ENCODE measurements at places on chromosomes 5 and 9.

DNA sequence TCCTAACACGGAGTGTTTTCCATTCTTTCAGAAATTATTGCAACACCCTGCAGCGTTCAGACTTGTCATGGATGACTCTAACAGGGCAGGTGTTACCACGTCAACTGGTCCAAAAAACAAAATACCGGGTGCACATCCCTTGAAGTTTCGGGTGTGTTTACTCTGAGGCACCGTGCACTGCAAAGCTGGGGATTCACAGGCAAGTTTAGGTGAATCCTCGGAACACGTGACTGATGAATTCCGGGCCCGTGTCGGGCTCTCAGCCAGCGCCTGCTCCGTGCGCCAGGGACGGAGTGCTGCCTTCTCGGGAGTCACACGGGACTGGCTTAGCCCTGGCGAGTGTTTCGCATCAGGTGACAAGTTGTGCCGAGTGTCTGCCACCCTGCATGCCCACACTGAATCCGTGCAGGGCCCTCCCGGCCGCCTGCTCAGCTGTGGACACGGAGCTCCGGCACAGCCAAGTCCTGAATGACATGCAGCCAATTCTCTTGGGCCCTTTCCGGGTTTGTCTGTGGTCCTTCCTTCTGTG lies 66.0 kb upstream of the IRX4 start:
- DNase-seq, result peak; percentile 87

DNA sequence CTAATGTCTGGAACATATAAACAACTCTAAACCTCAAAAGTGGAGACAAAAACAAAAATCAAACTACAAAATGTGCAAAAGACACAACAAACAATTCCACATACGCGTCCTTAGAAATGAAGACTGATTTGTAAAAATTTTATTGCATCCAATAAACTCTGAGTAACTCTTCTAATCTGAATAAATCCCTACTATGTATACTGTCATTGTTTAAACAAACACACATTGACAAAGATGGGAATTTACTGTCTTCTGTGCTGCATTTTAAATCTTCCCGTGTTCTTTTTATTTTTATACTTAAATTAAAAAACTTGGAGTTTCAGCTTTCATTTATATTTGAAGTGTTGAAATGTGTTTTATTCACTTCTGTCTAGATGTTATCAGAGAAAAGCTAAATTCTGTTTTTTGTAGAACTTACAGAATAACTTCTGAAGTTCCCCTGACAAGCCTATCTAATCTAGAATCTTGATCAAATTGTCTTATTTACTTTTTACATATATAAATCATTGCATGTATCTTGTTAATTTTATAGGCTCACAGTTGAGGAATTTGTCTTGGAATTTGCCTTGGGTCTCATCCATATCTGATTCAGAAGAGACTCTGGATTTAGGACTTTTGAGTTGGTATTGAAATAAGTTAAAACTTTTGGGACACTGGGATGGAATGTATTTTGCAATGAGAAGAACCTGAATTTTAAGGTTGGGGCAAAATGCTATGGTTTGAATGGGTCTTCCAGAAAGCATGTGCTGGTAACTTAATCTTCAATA lies 2064.4 kb upstream of the C9orf72 start:
- no peak for DNase-seq

GRCh38 chr9:87874304-87874623 lies 8.4 kb upstream of the SPATA31E1 start:
- no peak for DNase-seq

- no peak for DNase-seq
Measured at GRCh38 chr5:157050050-157050449, 8.9 kb downstream of the HAVCR1 start.

GRCh38 chr9:71349218-71349617 lies 227.8 kb upstream of the TRPM3 start:
- no peak for DNase-seq

DNA sequence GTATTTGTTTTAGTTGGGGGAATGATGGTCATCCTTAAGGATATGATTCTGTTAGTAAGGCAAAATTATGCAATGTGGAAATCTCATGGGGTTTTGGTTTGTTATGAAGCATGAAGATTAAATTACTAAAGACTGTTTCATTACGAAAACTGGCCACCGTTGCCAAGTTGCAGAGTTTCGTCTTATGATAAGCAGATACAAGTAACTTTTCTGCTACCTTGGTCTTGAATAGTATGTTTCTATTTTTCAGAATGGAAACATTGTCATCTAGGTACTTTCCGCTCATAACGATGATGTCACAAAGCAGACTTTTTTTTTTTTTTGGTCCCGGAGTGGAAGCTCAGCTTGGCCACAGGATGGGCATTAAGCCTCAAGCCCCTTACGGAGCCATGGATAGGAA lies 4.2 kb downstream of the CCNI2 start:
- peak; percentile 65 for DNase-seq

- DNase-seq, result peak; percentile 94
Measured at GRCh38 chr5:172659909-172660628, 19.0 kb downstream of the NEURL1B start.

DNA sequence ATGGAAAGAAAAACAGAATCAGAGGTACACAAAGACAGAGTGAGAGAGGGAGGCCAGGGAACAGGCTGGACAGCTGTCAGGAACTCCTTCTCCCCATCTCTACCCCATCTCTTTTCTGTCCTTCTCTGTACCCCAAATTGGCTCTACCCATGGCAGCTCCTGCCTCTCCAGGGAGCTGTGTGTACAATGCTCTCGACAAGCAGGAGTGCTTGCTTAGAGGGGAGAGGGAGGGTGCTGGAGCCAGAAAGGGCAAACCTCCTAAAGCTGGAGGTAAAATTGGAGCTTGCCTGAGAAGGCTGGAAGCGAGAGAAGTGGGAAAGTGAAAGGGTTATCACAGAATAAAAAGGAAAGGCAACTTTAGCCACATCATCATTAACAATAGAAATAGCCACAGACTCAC lies 6.4 kb downstream of the TPM2 start:
- DNase-seq, result no peak

GRCh38 chr9:89792189-89793123 lies 187.6 kb downstream of the GADD45G start:
- DNase-seq, result no peak

- DNase-seq, result no peak
Measured at GRCh38 chr9:68462105-68462775, 78.4 kb downstream of the TMEM252 start.

GRCh38 chr9:132249690-132250089 lies 87.8 kb downstream of the NTNG2 start:
- no peak for DNase-seq

- DNase-seq, result no peak
Measured at GRCh38 chr9:15553528-15553898, 670 bp downstream of the CCDC171 start.

DNA sequence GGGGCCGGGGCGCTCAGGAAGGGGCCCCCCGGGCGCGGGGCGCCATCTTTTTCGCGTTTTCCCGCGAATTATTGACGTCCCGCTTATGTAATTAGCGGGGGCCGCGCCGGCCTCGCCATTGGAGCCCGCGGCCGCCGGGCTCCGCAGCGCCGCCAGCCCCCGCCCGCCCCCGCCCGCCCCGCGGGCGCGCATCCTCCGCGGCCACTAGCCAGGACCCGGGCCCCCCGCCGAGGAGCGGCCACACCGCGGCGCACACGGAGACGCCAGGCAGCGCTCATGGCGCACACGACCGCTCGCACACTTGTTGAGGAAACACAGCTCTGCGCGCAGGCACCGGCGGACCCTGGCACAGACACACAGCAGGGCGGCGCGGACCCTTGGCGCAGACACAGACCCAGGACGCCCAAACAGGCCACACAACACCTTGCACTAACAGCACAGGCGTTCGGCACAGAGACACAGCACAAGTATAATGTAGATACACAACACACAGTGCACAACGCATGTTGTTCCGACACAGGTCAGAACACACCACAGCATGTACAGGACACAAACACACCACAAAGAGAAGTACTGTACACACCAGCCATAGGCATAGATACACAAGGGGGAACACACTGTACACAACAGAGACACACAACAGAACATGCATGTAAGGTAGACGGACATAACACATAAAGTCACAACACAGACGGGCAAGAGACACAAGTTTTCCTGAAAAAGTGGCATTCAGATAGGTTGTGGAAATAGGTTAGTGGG lies 467 bp upstream of the PHF19 start:
- DNase-seq, result peak; percentile 82

GRCh38 chr5:10880934-10881333 lies 119.9 kb upstream of the DAP start:
- no peak for DNase-seq

DNA sequence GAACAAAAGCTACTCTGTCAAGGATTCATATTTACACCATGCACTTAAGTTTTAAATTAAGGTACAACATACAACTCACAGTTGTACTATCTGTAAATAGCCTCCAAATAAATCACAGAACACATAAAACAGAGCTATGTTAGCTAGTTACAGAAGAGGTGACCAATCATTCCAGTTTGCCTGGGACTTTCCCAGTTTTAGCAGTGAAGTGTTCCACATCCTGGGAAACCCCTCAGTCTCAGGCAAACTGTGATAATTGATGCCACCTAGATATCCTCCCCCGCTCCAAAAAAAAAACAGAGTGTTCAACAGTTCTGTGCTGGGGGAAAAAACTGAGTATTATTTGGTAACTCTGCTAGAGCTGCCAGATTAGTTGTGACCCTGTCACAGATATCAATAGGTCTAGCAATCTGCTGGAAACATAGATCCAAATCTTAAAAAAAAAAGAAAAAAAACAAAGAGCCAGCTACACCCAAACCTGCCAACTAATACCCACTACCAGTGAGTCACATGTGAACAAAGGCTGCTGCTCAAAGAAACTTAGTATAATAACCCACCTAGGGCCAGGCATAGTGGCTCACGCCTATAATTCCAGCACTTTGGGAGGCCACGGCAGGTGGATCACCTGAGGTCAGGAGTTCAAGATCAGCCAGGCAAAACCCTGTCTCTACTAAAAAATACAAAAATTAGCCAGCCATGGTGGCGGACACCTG lies 5.7 kb downstream of the TBCA start:
- no peak for DNase-seq

DNA sequence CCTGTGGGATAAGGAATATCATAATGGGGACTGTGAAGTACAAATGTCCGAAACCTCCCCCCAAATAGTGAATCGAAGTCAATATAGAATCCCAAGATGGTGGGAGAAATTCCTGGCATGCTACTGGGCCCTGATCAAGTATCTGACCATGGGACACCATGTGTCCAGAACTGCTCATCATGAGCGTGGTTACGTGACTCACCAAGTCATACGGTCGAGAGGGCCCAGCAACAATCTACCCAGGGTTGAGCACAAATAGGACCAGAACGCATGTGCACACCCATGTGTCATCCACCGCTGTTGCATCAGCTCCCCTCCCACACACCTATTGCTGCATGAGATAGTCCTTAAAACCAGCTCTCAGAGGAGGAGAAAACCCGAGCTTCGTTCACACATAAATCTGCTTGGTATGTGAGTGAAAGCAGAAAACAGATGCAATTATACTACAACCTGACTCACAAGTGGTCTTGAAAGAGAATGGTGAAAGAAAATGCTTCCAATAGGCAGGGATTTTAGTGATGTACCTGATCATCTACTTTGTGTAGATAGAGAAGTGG lies 353.2 kb downstream of the CWC27 start:
- DNase-seq, result no peak

GRCh38 chr9:124659099-124659659 lies 111.9 kb downstream of the NR6A1 start:
- DNase-seq, result peak; percentile 75

DNA sequence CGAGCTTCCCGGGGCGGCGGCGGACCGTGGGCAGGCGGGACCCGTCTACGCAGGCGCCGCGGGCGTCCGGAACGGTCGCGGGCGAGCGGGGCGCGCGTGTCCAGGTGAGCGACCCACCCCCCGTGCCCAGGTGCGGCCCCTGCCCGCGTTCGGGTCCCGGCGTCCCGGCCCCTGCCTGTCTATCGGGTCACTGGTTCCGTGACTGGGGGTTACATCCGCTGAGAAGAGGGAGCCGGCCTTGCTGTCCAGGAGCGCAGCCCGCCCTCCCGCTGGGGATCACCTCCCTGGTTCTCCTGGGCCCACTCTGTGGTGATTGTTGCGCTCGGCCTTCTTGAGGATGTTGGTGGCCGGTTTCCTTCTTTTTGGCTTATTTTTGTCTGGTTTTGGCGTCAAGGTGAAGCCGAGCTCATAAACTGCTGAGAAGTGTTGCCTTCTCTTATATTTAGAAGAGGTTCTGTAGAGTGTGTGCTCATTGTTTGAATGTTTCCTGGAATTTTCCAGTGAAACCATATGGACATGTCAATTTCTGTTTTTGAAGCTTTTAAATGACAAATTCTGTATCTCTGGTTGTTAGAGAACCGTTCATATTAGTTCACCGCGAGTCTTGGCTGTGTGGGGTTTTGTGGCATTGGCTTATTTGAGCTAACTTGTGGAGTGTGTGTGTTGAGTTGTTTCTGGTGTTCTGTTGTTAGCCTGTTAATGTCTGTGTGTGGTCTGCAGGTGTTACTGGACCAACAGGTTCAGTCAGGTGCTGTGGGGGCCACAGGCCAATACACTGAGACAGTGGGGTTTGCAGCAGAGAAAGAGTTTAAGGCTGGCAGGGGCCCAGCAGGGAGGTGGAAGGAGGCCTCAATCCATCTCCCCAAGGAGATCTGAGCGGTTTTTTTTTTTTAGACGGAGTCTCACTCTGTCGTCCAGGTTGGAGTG lies 621 bp downstream of the CEP72 start:
- no peak for DNase-seq

DNA sequence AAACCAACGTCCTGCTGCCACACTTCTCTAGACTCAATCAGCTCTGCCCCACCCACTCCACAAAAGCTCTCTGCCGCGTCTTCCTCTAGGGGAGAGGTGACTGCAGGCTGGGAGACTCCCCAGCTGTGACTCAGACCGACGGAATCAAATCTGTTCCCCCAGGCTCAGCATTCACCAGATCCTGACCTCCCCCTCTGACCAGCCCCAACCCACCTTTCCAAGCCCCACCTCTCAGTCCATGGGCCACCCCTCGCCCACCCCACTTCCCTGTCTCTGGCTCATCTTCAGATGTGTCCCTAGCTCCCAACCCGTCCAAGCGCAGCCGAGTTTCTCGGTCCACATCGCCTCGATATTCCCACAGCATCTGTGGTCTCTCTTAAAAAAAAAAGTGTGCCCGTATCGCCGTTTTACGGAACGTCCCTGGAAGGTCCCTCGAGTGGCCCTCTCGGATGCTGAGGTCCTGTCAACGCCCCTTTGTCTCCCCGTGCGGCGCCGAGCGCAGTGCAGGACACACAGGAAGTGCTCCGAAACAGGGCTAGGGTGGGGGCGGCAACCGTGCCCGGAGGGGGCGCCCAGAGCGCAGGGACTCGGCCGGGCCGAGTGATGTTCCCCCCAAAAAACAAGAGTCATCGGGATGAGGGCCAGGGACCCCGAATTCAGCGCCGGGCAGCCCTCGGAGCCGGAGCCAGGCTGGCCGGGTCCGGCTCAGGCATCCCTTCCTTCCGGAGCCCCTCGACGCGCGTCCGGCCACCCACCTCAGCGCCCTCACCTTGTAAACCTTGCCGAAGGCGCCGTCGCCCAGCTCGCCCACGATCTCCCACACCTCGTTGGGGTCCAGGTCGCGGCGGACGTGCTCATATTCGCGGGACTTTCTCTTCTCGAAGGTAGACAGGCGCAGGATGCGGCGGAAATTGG lies 649 bp downstream of the STK10 start:
- DNase-seq, result peak; percentile 80

GRCh38 chr5:153891394-153891793 lies 147.3 kb downstream of the FAM114A2 start:
- no peak for DNase-seq

All from Right ventricle myocardium superior (tissue), 1 donor.